Stimulated activated CD8-positive, alpha-beta memory T cell treated with anti-CD3 and anti-CD28 coated beads, Interleukin-4, amount 100 ng/mL, for 24 hours (primary cell): ENCODE measurements at places on chromosomes 2 and 18.
A peak's percentile ranks its signal among the peaks of the same experiment; 100 is the strongest.

- no peak for DNase-seq
These were observed 597.2 kb upstream of the ZEB2 start for GRCh38 chr2:145116834-145117725.

DNA sequence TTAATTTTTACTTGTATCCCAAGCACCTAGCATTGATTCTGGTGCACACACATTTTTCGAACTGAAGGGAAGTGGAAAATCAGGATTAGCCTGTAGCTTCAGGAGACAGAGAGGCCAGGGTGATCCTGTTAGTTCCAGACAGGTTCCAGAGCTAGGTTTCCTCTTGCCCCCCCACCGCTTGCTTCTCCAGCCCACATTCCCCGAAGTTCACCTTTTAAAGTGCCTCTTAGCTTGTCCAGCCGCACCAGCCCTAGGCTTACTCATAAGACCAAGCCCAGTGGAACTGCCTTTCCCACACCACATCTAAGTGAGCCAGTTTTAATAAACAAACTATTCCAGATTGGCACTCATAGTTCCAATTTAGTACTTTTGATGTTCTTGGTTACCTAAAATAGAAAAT lies 898.6 kb upstream of the KLHL29 start:
- DNase-seq, result no peak

GRCh38 chr2:20758997-20759396 lies 63.9 kb downstream of the LDAH start:
- DNase-seq, result no peak

- DNase-seq, result no peak
These were observed 272.1 kb upstream of the RND3 start for GRCh38 chr2:150759531-150759930.

GRCh38 chr2:70923378-70924015 lies 12.2 kb upstream of the ATP6V1B1 start:
- no peak for DNase-seq

DNA sequence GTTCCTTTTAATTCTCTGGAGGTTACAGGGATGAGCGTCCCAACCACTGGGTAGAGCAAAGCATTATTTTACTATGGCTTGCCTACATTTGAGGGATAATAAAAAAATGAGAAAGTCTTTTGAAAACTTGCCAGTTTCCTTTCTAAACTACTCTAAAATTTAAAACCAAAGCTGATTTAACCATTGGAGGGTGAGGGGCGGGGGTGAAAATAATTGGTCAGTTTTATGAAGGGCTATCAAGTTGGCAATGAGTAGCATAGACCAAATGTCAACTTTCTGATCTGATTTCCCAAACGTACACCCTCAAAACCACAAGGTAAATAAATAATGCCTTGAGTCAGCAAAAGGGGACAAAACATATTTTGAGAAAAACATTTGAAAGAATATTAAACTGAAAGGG lies 85.7 kb upstream of the STK17B start:
- no peak for DNase-seq

DNA sequence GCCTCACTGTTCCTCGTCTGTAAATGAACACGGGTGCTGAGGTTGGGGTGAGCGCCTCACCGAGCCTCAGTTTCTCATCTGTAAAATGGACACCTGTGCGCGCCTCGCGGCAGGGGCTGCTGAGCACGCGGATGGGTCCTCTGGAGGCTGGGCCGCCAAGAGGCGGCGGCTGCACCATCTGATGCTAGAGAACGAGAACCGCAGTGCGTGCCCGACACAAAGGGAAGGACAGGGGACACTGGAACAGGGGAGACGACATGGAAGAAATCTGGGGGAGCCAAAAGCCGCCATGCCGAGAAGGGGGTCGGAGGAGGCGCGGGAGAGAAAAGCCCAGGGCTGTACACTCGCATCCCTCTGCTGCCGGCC lies 118.7 kb upstream of the ZNF516 start:
- no peak for DNase-seq

DNA sequence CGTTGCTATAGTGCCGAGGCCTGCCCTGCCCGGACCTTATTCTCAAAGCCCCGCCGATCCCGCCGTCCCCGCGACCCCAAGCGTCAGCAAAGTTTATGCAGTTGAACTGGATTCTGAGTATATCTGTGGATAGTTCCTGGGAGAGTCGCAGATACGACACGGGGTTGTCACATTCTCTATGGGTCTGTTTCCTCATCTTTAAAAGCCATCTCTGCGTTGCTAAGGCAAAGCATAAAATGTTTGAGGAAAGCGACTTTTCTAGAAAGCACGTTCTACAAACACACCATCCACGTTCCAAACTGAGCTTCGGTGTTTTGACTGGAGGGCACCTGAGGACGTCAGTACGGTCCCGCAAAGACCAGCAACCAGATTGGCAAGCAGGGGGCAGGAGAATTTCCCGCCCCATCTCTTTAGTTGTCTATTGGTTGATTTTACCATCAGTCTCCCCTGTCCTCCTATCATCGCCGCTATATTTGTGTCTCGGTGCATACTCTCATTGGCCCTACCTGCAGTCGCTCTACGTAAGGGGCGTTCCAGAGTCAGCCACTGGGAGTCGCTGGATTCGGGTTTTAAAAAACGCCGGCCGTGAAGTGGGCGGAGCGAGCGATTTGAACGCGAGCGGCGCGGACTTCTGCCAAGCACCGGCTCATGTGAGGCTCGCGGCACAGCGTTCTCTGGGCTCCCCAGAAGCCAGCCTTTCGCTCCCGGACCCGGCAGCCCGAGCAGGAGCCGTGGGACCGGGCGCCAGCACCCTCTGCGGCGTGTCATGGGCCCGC lies at the start of gene CENPA:
Gene CENPA (plus strand): TSS at position 626 of the 776 bp plus-strand sequence. CDS start 141 bp downstream, at position 767.
- DNase-seq, result peak; percentile 88

GRCh38 chr2:230697676-230698075 lies 15.0 kb upstream of the CAB39 start:
- DNase-seq, result no peak

DNA sequence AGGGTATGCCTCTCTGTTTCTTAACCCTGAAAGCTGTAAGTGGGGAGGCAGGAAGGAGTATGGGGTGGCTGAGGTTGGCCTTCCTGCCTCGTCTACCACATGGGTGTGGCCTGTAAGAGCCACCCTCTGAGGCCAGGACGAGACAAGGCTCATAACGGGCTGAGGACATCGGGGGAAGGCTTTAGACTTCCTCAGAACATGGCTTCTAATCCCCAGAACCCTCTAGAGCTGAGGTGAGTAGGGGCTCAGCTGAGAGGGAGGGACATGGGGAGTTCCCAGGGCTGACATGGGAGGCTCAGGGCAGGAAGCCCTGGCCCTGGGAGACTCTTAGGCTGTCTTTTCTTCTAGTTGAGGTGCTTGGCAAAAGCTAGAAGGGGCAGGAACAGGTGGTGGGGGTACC lies 36.7 kb downstream of the EMX1 start:
- DNase-seq, result no peak

- no peak for DNase-seq
These were observed 59.3 kb downstream of the SERTAD2 start for GRCh38 chr2:64594226-64594989.

GRCh38 chr2:44944102-44944951 lies 2.8 kb downstream of the SIX3 start:
- DNase-seq, result no peak

DNA sequence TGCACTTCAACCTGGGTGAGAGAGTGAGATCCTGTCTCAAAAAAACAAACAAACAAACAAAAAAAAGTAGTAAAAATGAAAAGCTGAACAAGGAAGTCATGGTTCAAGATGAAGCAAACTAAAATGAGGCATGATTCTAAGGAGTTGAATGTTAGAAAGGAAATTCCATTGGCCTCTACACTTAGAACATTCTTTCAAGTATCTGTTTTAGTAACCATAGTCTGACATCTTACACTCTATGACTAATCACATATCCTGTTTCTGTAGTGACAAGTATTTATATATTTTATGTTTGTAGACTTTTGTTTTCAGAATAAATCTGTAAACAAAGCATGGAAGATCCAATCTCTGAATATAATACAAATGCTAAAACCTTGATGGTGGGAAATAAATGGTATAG lies 164.1 kb downstream of the KIAA1328 start:
- no peak for DNase-seq

GRCh38 chr2:170396799-170397459 lies 219.0 kb downstream of the MYO3B start:
- no peak for DNase-seq

DNA sequence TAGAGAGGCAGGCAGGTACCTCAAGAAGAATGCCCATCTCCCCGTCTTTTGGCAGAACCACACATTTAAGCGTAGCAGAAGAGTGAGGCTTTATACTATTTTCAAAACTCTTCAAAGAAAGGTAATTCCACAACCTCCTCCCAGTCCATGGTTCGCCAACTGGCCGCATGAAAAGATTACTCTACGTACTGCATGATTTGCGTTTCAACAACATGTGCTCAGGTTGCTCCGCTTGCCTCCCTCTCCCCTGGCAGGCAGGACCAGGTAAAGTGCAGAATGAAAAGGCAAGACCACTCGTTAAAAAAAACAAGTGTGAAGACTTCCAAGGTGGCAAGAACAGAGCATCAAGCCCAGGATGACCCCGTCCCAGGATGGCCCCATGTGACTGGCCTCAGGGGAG lies 143.7 kb downstream of the SP3 start:
- no peak for DNase-seq

DNA sequence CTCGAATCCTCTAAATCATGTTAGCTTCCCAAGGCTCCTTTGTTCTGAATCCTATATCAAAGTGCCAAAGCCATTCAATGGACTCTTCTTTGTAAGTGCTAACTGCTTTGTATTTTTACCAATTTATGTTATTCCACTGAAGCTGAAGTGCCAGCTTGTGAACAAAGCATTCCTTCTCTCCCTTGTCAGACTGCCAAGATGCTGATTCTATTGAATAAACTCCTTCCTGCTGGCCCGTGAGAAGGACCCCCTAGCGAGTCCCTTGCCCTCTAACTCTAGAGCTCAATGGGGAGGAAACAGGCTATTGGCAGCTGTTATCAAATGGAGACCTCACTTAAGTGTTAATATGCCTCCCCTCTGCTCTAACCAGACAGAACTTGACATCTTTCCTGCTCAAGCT lies 1097.9 kb upstream of the CNTNAP5 start:
- DNase-seq, result no peak
